ENCODE measurements at places on chromosomes 6 and 20.

DNA sequence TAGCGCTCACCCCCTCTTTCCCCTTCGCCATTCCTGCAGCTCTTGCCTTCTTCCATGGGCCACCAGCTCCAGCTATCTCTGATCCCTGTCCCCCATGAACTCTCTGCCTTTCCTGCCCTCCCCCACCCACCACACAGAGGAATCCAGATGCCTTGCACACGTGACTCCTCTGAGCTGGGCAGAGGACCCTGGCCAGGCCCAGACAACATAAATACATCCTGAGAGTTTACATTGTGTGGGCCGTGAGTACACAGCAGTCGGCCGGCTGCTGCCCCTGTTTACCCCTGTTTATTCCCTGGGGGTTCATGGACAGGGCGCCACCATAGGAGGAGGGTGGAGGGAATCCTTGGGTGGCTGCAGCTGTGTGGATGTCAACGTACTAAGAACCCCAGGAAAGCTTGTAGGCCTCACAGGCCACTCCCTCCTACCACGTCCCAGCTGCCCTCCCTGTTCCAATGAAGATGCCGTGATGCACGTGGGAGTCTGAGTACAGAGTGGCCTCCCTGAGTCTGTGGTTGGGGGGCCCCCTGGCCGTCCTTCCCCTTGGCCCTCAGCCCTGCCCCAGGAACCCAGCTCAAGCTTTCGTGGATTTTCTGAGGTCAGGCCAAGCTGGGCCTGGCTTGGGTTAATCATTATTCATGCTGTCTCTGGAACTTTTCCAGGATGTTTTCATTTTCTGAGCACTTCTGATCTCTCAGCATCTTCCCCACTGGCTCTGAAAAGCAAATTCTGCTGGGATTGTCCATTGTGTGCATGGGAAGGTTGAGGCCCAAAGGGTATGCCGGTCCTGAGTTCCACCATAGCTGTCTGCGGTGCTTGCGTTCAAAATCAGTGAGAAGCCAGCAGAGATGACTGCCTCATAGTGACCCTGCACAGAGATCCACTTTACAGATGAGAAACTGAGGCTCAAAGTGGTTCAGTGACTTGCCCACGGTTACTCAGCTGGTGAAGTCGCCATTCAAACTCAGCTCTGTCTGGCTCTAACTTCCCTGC, 136.3 kb downstream of the MRPL14 start:
- DNase-seq, result no peak

- peak; percentile 22 for DNase-seq
Measured at GRCh38 chr6:33822575-33823395, 19.0 kb upstream of the MLN start.

GRCh38 chr20:32450484-32451061, 92.4 kb downstream of the ASXL1 start:
- DNase-seq, result no peak

DNA sequence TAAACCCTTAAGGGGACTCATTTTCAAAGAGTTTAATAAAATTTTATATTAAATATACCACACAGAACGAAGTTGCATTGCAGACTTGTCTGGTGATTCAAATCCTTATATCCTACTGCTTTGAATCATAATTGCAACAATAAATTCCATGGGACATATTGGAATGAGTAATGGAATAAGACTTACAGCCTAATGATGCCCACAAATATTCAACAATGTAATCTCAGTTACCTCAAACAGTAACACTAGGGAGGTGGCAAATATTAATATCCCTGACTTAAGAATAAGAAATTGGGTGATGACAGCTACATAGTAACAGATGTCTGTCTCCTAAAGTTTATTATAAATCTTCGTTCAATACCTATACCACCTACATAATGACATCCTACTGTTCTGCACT, 52.6 kb downstream of the BMP5 start:
- no peak for DNase-seq

DNA sequence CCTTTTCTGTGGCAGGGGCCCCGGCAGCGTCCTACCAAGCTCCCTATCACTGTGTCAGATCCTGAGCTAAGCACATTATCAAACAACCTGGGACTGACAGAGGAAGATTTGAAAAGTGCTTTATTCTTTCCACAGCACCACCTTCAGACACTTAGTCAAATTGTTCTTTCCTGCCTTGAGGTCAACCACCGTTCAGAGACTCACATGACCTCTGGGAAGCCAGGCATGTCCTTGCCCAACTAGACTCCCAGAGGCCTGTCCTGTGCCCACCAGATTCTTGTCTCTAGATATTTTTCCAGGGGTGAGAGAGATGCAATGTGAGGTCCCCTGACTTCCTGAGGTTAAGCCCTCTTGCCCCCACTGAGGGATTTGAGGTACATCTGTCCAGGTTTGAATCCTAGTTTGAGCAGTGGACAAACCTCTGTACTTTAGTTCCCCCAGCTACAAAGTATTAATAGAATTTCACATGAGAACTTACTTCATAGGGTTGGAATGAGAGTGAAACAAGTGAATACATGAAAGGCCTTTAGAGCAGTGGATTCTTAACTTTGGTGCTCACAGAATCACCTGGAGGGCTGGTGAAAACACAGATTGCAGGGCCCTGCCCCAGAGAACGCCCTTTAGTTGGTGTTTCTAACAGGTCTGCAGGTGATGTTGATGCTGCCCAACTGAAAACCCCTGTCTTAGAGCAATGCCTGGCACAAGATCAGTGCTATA, 179.8 kb downstream of the CLIC5 start:
- DNase-seq, result no peak

DNA sequence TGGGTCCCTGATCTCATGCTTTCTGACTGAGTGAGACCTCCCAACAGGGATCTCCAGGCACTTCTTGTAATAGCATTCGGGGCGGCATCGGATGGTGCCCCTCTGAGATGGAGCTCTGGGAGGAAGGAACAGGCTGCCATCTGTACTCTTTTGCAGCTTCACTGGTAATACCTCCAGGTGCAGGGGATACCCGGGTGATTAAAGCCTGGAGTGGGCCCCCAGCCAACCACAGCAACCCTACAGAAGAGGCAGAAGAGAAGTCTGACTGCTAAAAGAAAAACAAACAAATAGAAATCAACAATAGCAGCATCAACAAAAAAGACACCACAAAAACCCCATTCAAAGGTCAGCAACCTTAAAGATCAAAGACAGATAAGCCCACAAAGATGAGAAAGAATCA, 19.1 kb upstream of the PGK2 start:
- no peak for DNase-seq

Measured in NCI-H460 (cell line).